ENCODE measurements at places on chromosomes 12 and 14.

- no peak for DNase-seq
Observed at GRCh38 chr12:91818227-91819131, 327.2 kb downstream of the BTG1 start.

DNA sequence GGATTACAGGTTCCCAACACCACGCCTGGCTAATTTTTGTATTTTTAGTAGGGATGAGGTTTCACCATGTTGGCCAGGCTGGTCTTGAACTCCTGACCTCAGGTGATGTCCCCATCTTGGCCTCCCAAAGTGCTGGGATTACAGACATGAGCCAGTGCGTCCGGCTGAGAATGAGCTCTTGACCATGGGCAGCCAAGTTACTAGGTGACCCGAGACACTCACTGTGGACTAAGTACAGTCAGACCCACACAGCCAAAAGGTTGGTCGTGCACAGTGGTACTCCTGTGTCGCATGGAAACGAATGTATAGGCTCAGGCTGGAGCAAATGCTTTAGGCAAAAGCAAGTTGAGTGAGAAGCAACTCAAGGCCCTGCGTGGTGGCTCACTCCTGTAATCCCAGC, 21.0 kb downstream of the DLK1 start:
- peak; percentile 24 for DNase-seq

- DNase-seq = no peak
Observed at GRCh38 chr12:93032758-93033157, 103.7 kb upstream of the EEA1 start.

DNA sequence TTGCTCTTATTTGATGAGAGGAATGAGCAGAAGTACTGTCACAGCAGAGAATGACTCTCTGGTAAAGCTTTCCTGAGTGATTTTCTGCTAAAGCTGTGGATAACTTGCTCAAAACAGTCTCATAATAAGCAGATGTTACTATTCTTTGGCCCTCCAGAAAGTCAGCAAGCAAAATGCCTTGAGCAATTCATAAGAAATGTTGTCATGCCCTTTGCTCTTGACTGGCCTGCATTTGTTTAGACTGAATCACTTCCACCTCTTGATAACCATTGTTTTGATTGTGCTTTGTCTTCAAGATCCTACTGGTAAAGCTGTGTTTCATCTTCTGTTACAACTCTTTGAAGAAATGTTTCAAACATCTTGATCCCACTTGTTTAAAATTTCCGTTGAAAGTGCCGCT, 457.9 kb upstream of the FOXG1 start:
- DNase-seq = no peak

- peak; percentile 55 for DNase-seq
Observed at GRCh38 chr12:23640754-23641153, 308.7 kb downstream of the SOX5 start.

GRCh38 chr14:24665440-24665991, 31.5 kb upstream of the GZMB start:
- DNase-seq = no peak

GRCh38 chr12:26715232-26715631, 117.8 kb downstream of the ITPR2 start:
- no peak for DNase-seq

DNA sequence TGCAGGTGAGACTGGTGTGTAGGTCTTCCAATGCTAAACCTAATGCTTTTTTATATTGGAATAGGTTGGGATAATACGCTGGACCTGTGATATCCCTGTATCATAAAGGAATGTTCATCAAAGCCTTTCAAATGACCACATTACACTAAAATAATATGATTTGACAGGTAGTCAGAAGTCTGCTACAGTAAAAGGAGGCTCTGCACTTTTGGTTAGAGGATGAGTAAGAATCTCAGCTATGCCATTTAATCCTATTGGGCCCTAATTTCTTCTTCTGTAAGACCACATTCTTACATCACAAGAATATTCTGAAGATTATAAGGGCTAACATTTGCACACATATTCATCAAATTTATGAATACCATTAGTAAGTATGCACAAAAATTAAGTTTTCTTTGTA, 250.5 kb upstream of the FLRT2 start:
- DNase-seq = no peak

GRCh38 chr12:115799610-115800009, 477.9 kb downstream of the MED13L start:
- DNase-seq = peak; percentile 14

DNA sequence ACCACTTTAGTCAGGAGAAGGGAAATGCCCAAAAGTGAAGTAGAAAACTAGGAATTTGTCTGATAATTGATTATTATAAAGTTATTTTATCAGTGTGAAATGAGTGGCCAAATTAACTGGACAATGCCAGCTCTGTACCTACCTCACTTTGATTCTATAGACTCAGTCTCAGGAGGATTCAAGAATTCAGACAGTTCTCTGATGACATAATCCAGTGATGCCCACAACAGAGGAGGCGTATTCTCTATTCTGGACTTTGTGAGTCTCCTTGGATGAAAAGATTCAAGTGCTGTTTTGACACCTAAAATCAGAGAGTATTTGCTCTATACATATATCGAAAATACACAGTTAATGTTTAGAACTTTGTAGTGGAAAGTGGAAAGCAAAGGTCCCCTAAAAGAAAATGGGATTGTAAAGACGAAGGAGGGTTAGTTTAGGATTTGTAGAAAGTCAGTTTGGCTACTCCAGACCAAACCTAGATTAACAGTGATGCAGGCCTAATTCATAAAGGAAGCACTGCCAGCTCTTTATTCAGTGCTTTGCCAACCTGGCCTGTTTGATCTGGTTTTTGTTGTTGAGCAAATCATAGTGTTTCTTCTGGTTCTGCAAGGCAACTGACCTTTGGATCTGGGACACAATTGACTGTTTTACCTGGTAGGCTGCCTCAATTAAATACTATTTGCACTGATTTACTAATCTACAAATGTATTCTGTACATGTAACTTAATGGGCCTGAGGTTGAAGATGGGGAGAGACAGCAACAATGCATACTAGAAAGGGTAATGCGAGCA, 67.4 kb downstream of the DAD1 start:
- DNase-seq = no peak

GRCh38 chr14:33676135-33676566, 274.7 kb downstream of the EGLN3 start:
- peak; percentile 84 for DNase-seq

DNA sequence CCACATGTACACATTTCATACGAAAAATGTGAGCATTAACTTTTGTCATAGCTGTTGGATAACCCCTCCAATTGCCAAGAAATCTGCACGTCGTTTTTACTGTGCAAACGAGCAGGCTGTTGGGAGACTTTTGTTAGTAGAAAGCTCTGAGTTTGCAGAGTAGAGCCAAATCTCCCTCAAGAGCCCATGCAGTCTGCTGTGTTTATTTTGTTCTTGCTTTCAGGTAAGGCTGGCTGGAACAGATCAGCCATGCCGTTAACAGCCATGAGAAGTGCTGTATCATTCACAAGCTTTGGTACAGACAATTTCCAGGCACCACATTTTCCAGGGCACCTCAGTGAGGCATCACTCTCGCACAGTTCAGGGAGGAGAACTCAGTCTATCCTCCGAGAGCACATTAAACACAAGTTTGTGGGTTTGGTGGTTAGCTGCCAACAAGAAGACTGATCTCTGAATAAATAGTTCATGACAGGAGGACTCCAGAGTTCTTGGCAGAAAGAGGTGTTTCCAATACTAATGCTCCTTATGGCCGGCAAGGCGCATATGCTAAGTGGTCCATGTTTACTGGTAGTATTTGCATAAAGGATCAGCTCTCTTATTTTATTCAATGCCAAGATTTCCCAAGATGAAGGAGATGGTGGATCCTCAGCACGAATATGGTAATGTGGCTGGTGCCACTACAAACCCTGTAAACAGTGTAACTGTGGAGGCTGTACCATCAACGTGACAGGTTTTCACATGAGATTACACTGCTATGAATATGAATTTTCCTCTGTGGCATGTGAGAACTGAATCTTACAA, 30.3 kb upstream of the PELI2 start:
- DNase-seq = peak; percentile 57

- DNase-seq = no peak
Observed at GRCh38 chr12:18640321-18640955, 97.4 kb downstream of the PLCZ1 start.

DNA sequence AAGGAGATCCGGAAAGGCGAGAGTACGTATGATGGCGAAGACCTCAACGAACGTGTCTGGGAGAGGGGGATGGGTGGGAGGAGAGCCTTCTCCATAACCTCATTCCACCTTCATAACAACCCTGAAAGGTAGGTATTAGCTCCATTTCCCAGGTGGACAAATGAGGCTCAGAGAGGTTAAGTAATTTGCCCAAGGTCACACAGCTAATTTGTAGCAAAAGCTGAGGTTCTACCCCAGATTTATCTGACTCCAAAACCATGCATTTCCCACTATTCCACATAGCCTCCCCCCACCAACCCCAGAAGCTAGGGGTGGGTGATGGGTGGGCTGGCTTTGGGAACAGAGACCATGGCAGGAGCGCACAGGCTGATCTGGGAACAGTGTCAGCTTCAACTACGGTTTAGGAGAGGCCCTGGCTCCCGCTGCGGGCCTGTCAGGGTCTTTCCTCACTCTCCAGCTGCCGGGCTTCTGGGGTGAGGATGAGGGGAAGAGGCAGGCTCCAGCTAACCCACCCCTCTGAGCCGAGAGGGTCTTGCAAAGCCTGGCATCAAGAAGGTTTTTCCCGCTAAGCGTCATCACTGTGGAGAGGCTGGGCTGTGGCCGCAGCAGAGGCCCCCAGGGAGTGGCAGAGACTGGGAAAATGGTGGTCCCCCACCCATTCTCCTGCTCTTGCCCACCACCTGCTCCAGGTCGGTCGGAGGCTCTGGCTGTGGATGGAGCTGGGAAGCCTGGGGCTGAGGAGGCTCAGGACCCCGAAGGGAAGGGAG, 8.9 kb downstream of the CHGA start:
- DNase-seq = no peak

DNA sequence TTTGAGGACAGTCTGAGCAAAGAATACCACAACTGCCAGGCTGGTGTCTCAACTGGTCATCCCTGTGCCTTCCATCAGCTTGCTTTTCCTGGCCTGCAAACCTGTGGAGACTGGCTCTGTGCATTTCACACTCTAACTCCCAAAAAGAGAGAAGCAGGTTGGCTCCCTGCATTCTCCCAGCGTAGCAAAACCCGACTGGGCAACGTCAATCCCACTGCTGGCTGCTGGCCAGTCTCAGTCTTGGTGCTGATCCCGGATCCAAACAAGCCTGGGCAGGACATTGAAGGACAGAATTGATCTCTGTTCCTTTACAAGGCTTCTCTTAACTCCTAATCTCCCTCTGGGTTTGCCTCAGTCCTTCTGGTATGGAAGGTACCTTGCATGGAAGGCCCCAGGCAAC, 65.4 kb downstream of the FZD10 start:
- no peak for DNase-seq

- no peak for DNase-seq
Observed at GRCh38 chr14:63901434-63902085, 48.8 kb downstream of the SYNE2 start.

DNA sequence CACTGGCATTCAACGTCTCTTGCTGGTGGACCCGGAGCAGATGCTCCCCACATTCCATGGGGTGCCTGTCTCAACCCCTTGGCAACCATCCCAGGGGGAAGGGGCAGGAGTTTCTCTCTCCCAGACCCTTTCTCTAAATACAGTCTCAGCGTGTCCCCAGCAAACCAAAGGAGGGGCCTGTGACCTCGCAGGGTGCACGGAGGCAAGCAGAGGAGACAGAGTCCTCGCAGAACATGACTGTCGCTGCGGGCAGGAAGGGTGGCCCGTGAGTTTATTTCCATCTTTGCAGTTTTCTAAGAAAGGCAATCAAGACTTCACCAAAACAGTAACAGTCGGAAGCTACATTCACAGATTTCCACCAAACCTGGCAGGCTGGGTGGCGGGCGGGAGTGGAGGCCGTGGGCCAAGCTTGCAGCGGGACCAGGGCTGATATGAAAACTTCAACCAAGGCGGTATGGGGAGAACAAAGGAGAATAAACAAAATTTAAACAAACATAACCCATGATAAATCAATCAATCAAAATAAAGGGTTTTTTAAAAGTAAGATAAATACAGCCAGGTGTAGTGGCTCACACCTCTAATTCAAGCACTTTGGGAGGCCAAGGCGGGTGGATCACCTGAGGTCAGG, 18.6 kb downstream of the BRF1 start:
- peak; percentile 43 for DNase-seq

DNA sequence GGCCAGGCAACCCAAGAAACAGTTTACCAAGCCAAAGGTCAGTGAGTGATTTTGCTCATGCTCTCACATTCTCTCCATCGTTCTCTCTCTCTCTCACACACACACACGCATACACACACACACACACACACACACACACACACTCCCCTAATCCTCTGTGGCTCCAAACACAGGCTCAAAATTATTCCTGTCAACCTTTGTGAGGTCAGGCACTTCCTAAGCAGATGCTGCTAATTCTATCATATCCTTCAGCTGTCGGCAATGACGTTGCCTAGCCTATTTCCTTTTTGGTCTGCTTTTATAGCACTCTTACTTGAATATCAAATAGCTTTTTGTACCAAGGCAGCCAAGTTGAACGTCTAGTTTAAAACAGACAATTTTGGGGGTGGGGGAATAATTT, 98.9 kb upstream of the EGLN3 start:
- DNase-seq = peak; percentile 34

DNA sequence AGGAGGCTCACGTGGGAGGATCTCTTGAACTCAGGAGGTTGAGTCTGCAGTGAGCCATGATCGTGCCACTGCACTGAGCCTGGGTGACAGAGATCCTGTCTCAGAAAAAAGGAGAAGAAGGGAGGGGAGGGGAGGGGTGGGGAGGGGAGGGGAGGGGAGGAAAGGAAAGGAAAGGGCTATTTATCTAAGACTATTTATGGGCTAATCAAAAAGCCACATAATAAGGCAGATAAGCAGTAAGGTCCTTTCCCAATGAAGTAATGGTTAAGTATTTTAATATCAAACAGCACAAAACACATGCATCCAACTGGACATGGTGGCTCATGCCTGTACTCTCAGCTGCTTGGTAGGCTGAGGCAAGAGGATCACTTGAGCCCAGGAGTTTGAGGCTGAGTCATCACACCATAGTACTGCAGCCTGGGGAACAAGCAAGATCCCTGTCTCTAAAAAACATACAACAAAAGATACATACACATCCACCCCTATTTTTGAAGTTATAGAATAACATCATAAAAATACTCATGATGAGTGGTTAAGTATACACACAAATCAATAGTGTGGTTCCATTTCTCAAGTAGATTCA, 9.7 kb downstream of the PAWR start:
- peak; percentile 84 for DNase-seq

- no peak for DNase-seq
Observed at GRCh38 chr12:10690906-10691305, 17.1 kb upstream of the STYK1 start.

DNA sequence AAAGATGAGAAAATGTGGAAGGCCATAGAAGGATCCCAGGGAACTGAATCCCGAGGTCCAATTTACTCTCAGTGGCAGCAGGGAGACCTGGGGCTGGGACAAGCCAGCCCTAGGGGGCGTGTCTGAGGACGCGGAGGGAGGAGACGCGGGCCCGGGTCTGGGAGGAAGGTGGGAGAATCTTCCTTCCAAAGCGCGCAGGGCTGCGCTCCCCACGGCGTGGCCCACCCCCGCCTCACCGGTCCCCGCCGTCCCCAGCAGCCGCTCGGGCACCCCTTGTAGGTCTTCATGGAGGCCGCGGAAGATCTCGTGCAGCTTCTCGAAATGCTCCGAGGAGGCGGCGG, 323 bp downstream of the VTI1B start:
- peak; percentile 90 for DNase-seq

- no peak for DNase-seq
Observed at GRCh38 chr12:67391034-67391433, 121.9 kb downstream of the CAND1 start.

Measured in islet precursor cell (in vitro differentiated cells).